Effector CD4-positive, alpha-beta T cell (primary cell): ENCODE measurements at places on chromosomes 11 and 22.
A peak's percentile ranks its signal among the peaks of the same experiment; 100 is the strongest.

- DNase-seq = no peak
Observed at GRCh38 chr11:132234878-132235277, 864.5 kb downstream of the NTM start.

DNA sequence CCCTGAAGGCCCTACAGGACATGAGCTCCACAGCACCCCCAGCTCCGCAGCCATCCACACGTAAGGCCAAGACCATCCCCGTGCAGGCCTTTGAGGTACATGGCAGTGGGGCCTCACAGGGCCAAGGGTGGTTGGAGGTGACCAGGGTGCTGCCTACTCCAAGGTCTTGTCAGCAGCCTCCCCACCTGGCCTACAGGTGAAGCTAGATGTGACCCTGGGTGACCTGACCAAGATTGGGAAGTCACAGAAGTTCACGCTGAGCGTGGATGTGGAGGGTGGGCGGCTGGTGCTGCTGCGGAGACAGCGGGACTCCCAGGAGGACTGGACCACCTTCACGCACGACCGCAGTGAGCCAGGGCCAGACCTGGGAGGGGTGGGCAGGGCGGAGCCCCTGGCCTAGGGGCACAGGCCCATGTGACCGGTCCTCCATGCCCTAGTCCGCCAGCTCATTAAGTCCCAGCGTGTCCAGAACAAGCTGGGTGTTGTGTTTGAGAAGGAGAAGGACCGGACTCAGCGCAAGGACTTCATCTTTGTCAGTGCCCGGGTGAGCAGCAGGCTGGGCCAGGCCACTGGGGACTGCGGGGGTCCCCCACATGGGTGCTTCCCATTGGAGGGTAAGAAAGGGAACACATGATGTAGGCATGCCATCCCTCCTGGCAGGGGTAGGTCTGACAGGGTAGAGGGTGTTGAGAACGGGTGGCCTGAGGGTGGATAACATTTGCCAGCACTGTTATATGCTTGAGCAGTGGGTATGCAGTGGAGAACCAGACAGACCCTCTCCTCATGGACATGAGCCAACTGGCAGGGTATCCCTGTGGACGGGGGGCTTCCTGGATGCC is 5.6 kb downstream of the INPPL1 start:
- DNase-seq = no peak

DNA sequence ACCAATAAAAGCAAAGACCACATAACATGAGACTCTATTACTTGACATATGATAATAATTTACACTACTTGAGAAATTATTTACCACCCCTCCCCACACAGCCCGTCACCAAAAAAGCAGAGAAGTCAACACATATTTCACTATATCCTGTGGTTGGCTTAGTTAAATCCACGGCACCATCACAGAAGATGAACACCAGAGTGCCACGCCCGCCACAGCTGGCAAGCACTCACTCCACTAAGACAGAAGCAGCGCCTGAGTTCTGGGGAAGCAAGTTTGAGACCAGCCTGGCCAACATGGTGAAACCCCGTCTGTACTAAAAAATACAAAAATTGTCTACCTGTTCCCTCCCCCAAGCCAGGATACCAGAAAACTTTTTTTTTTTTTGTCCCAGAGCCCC is 53.1 kb downstream of the PACSIN2 start:
- DNase-seq = no peak

DNA sequence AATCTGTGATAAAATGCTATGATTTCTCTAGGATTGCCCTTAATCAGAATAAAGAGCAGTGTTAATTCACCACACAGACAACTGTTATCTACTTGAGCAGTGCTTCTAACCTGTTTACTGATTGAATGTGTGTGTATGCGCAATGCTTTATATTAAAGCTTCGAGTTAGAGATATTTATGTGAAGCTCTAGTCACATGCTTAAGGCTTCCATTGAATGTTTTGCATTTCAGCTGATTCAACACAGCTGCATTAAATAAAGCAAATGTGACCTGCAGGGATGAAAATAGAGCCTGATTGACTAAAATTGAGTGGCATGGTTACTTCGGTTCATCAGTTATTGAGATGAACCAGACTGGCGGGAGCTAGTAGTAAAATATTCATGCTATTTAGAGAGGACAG is 395.3 kb downstream of the JRKL start:
- DNase-seq = no peak

GRCh38 chr11:100152766-100153165 is 534.3 kb upstream of the ARHGAP42 start:
- DNase-seq = no peak

DNA sequence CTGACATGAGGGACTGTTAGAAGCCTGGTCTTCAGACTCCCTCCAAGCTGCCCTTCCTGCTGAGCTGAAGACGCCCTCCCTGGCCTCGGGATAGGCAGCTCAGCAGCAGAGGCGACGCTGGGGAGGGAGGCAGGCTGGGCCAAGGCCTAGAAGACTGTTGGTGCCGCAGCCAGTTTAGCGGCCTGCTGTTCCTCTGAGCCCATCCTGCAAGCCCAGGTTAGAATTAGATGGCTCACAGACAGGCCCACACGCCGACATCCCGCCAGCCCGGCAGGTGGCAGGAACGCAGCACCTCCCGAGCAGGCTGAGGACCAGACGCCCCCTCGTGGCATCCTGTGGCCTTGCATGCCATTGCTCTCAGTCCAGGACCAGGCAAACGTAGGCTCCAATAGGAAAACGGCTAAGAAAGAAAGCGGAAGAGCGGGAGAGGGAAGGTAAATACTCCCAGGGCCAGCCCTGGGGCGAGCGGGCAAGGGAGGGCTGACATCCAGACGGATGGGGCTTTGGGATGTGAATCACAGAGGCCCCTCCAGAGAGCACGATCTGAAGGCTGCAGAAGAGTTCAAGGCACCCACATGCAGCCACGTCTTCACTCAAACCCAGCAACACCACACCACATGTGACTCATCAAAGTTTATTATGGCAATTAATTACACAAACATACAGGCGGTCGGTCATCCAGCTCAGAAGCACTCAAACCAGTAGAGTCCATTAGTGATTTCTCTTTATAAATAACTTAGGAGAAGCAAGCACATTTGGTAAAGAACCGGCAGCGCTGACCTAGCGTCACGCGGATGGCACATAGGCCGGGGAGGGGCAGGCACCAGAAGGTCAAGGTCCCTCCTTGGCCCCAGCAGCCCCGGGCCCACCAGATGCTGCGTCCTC is 27.6 kb downstream of the CD5 start:
- peak; percentile 89 for DNase-seq

DNA sequence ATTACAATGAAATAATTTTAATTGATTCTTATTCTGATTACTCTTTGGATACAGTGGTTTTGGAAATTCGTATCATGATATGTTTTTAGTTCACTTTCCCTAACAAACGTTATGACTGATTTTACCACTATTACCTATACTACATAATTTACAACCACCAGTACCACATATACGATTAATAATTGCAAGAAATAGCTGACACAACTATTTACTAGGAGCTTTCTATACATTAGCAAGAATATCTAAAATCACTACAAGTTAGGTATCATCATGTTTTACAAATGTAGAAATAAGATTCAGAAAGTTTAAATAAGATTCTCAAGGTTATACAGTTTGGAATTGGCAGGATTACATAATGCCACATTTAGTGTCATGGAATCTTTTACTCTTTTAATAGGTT is 1401.1 kb upstream of the RAG2 start:
- no peak for DNase-seq

DNA sequence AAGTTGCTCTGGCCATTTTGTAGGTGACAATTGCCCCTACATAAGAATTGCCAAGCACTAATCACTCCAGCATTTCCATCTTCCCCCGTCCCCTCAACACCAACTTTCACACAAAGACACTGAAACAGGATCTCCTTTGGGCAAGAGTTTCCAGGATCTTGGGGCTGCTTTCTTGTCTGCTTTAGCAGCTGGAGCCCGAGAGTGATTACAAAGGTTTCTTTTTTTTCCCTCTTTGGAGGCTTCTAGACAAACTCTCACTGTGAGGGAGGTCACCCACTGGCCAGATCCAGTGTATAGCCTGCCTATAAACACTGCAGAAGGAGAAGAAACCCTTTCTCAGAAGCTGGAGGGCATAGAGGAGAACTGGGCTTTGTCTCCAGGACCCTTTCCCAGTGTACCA is 92.5 kb downstream of the APIP start:
- no peak for DNase-seq

DNA sequence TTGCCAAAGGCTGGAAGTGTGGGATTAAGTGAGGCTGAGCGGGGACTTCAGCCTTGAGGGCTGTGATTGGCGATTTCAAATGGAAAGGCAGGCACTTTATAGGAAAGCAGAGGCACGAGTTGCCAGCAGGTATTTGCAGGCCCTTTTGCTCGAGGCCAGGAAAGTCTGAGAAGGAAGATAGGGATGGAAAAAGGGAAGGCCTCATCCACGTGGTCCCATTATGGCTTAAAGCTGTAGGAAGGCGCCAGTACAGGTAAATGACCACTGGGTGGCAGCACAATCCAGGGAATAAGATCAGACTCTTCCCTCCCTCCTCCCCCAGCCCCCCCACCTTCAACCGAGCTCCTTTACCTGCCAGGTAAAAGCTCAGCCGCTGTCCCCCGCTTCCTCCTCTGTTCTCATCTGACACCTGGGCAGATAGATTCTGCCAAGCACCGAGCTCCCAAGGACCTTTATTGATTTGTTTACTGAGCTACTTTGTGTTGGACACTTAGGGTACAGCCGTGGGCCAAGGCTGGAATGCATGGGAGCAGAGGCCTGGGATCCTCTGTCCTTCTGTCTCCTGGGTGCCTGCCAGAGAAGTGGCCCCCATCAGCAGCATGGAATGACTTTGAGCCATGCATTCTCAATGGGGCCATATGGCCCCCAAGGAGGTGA is 7.5 kb downstream of the P2RX3 start:
- peak; percentile 68 for DNase-seq

- no peak for DNase-seq
Observed at GRCh38 chr22:39132871-39133524, 19.5 kb downstream of the CBX7 start.

DNA sequence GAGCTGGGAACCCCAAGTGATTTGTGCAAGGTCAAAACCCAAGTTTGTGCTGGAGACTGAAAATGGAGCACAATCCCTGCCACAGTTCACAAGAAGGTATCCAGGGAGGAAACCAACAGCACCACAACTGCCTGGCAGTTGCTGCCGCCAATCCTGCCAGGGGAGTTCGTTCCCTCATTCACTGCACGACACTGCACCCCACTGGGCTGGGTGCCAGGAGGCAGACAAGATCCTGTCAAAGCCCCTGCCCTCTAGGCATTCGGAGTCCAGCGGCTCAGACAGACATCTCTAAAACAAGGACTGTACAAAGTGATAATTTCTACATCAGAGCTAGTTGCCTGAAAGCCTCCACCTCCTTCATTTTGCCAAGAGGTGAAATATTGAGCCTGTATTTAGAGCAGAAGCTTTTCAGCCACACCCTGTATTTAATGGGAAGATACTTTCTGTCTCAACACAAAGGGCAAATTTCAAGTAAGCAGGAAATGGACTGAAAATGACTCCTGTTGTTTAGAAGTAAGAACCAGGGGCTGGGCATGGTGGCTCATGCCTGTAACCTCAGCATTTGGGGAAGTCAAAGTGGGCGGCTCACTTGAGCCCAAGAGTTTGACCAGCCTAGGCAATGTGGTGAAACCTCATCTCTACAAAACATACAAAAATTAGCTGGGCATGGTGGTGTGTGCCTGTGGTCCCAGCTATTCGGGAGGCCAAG is 277.4 kb upstream of the NARS2 start:
- no peak for DNase-seq

DNA sequence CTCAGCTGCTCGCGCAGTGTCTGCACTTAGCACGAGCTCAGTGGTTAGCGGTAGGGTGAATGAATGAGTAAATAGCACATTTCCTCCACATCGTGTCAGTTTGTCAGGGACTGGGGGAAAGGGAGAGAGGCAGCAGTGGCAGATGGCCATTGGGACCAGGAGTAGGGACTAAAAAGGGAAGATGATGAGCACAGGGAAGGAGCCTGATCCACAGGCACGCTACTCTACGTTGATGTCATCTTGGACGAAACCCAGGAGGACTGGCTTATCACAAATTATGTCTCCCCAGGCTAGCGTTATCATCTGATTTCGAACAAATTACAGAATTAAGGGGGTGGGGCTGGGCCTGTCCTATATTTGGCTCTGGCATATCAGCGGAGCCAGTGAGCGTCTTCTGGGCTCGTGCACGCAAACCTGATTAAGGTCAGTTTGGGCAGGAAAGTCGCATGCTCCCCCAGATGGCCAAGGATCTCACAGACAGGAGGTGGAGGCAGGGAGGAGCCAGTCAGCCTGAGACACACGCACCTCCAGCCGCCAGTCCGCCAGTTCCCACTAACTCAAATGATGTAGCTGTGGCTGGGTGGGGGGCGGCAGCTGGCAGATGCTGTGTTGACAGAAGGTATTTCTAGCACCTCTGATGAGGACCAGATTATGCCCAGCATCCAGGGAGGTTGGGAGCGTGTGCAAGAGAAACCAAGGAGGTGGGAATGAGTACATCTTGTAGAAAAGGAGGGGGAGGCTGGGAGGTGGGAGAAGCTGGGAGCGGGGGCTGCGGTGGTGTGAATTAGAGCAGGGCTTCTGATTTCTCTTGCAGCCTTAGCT is 97.4 kb upstream of the PRDM11 start:
- DNase-seq = no peak

DNA sequence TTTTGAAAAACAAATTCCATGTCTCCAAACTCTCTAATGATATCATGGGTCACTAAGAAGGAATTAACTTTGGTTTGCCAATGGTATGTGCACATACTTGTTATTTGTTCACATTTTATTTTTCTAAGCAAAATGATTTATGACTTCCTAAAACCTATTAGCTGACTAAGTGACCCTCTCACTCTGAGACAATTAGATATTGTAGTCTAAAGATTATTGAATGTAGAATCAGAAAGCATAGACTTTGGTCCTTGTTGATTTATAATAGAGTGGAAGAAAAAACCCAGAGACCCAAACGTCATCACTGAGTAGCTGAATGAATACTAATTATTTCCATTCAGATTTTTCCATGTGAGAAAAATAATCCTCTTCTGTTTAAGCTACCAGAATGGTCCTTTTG is 243.5 kb upstream of the ANO3 start:
- DNase-seq = no peak
